Neural crest cell (in vitro differentiated cells): ENCODE measurements at places on chromosomes 4 and X.

- no peak overlapping the region for H3K27ac ChIP-seq
- H3K4me3 ChIP-seq, result no peak overlapping the region
- no peaks in the 10 kb centered on the region for H3K27me3 ChIP-seq
- H3K36me3 ChIP-seq, result no peaks in the 10 kb centered on the region
Observed at GRCh38 chr4:86587381-86588140, 6.6 kb upstream of the PTPN13 start.

DNA sequence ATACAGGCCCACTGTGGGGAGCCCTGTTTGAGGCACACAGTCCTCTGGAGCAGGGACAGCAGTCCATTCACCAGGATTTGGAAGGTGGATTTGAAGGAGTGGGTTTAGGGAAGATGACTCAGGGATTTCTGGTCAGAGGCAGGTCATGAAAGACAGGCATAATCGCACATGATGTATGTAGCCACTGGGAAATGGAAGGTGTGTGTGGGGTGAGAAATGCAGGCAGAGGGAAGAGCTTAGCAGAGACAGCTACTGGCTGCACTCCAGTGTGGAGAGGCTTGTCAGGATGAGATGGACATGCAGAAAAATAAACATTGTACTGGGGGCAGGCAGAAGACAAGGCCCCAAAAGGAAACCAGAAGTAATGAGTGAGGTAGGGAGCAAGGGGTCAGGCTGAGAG, 85.2 kb upstream of the STS start:
- peaks cover 40% of the 10 kb centered on the region for H3K36me3 ChIP-seq
- no peak for DNase-seq
- H3K4me1 ChIP-seq, result peaks cover 10% of the 10 kb centered on the region
- no peak overlapping the region for H3K27ac ChIP-seq
- no peaks in the 10 kb centered on the region for H3K27me3 ChIP-seq

GRCh38 chrX:46400530-46401443, 144.4 kb downstream of the ZNF674 start:
- H3K27me3 ChIP-seq, result no peaks in the 10 kb centered on the region
- no peak overlapping the region for H3K4me3 ChIP-seq
- peaks cover 8% of the 10 kb centered on the region for H3K36me3 ChIP-seq
- H3K4me1 ChIP-seq, result peaks cover 4% of the 10 kb centered on the region
- no peak overlapping the region for H3K27ac ChIP-seq

DNA sequence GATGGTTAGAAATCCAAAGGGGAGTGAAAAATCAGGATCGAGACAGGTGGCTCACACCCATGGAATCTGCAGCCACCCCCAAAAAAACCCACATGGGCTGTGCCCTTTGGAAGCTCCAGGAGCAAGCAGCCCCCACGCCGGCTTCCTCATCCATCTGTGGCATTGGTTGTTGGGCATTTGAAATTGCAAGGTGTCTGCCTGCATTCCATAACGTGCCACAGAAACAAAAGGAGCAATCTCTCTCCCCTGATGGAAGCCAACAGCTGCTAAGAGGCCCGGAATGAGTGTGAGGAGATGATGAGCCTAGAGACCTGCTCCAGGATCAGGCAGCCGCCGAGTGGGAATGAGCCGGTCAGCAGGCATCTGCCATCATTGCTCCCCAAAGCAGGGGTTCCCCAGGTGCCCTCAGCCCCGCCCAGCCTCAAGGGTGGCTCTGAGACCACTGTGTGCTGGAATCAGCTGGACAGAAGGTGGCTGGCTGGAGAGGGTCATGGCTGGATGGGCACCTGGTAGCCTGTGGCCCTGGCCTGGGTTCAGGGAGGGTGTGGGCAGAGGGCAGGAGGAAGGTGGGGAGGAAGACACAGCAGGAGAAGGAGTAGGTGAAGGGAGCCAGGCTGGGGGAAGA, 113.2 kb downstream of the CRLF2 start:
- no peaks in the 10 kb centered on the region for H3K36me3 ChIP-seq
- no peak overlapping the region for H3K27ac ChIP-seq
- H3K27me3 ChIP-seq, result peaks cover 23% of the 10 kb centered on the region
- peaks cover 3% of the 10 kb centered on the region for H3K4me1 ChIP-seq
